ENCODE measurements at places on chromosomes 4 and X.

DNA sequence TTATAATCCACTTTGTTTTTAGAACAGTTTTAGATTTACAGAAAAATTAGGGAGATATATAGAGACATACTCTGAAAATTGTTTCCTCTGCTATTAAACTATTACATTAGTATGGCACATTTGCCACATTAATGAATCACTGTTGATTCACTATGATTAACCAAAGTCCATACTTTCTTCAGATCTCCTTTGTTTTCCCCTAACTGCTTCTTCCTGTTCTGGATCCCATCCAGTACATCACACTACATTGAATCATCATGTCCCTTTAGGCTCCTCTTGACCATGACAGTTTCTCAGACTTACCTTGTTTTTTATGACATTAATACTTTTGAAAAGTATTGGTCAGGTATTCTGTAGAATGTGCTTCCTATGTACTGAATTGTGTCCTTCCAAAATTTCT is 109.2 kb upstream of the EDNRA start:
- H3K4me3 ChIP-seq: no peak overlapping the region
- H3K36me3 ChIP-seq: no peaks in the 10 kb centered on the region
- H3K27ac ChIP-seq: no peak overlapping the region
- DNase-seq: no peak

DNA sequence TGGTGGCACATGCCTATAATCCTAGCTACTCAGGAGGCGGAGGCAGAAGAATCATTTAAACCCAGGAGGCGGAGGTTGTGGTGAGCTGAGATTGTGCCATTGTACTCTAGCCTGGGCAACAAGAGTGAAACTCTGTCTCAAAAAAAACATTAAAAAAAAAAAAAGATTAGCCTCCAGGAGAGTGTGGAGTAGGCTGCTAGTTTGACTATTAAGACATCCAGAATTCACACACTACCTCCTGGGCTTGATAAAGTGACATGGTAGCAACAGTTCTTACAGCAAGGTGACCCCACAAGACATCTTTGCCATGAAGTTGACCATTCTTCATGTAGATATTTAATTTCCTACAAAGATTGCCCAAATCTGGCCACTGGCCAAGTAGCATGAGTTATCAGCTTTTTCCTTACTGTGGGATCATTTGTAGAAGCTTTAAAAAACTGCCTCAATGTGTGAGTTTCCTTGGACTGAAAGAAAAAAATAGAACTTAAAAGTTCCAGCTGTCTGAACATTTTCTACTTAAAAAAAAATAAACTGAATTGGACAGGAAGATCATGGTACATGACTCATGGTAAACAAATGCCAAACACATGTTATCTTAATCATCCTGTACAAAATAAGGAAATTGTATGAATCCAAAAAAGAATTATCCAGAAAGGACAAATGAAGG is 35.3 kb upstream of the SPRY1 start:
- H3K36me3 ChIP-seq: no peaks in the 10 kb centered on the region
- no peaks in the 10 kb centered on the region for H3K4me1 ChIP-seq
- H3K27ac ChIP-seq: no peak overlapping the region
- H3K27me3 ChIP-seq: no peaks in the 10 kb centered on the region
- DNase-seq: peak; percentile 19
- no peak overlapping the region for H3K4me3 ChIP-seq

- H3K36me3 ChIP-seq: no peaks in the 10 kb centered on the region
- no peak overlapping the region for H3K27ac ChIP-seq
- H3K27me3 ChIP-seq: no peaks in the 10 kb centered on the region
- no peaks in the 10 kb centered on the region for H3K4me1 ChIP-seq
Measured at GRCh38 chrX:133723930-133724329, 261.5 kb downstream of the GPC3 start.

DNA sequence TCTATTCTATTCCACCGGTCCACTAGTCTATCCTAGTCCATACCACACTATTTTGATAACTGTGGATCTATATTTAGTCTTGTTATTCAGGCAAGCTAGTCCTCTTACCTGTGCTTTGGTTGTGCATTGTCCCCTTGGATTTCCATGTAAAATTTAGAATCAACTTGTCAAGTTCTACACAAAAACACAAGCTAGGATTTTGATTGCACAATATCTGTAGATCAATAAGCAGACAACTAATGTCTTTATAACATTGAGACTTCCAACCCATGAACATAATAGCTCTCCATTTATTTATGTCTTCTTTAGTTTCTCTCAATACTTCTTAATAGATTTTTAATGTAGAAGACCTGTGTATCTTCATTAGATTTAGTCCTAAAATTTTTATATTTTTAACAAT is 10.2 kb upstream of the BBS12 start:
- no peak overlapping the region for H3K27ac ChIP-seq
- H3K4me1 ChIP-seq: no peaks in the 10 kb centered on the region
- DNase-seq: no peak
- no peaks in the 10 kb centered on the region for H3K36me3 ChIP-seq
- no peaks in the 10 kb centered on the region for H3K27me3 ChIP-seq

DNA sequence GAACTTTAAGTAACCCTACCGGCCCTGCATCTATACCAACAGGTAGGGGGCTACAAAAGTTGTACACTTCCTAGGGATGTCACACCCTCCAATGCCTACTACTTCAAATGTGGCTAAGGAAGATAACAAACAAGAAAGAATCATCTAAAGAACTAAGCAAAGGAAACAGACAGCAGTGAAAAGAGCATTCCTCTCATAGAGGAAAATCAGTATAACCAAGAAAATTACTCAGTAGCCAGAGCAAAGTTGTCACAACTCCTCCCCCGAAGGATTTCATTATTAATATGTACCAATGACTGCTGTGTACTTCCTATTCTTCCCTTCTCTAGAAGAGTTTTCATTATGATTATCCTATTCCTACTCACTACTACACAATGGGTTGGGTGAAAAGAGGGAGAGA is 12.6 kb downstream of the ANKRD17 start:
- DNase-seq: no peak
- H3K36me3 ChIP-seq: no peaks in the 10 kb centered on the region
- no peaks in the 10 kb centered on the region for H3K4me1 ChIP-seq
- H3K4me3 ChIP-seq: no peak overlapping the region
- H3K27ac ChIP-seq: no peak overlapping the region

- no peak for DNase-seq
- H3K4me1 ChIP-seq: no peaks in the 10 kb centered on the region
- no peak overlapping the region for H3K4me3 ChIP-seq
- no peaks in the 10 kb centered on the region for H3K27me3 ChIP-seq
- no peak overlapping the region for H3K27ac ChIP-seq
Measured at GRCh38 chrX:153634236-153634635, 12.8 kb upstream of the DUSP9 start.

DNA sequence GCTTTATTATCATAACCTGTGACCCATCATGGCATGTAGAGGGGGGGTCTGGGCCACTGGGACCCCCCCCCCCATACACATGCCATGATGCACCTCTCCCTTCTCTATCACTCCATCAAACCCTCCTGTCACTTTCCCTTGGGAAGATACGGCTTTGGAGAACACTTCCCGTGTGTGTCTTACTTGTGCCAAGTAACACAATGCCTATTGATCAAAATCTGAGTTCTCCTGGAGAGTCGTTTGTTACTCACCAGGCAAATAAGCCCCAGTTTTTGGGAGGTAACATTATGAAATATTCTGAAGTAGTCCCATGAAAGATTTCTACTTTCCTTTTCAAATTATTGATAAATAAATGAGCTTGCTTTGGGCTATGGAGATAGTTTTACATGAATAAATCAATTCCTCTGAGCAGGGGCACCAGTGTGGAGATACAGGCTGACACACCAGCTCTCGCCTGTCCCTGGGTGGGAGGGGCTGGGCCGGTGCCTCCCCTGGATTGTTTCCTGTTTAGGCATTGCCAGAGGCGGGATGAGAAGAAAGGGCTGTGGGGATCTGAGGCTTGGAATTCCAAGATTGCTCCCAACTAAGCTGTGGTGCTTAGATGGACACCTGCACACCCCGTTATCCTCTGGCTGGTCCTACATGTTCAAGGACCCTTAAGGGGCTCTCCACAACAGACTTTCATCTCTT is 63.2 kb upstream of the WWC2 start:
- no peaks in the 10 kb centered on the region for H3K36me3 ChIP-seq
- no peaks in the 10 kb centered on the region for H3K27me3 ChIP-seq
- H3K27ac ChIP-seq: no peak overlapping the region
- no peaks in the 10 kb centered on the region for H3K4me1 ChIP-seq

DNA sequence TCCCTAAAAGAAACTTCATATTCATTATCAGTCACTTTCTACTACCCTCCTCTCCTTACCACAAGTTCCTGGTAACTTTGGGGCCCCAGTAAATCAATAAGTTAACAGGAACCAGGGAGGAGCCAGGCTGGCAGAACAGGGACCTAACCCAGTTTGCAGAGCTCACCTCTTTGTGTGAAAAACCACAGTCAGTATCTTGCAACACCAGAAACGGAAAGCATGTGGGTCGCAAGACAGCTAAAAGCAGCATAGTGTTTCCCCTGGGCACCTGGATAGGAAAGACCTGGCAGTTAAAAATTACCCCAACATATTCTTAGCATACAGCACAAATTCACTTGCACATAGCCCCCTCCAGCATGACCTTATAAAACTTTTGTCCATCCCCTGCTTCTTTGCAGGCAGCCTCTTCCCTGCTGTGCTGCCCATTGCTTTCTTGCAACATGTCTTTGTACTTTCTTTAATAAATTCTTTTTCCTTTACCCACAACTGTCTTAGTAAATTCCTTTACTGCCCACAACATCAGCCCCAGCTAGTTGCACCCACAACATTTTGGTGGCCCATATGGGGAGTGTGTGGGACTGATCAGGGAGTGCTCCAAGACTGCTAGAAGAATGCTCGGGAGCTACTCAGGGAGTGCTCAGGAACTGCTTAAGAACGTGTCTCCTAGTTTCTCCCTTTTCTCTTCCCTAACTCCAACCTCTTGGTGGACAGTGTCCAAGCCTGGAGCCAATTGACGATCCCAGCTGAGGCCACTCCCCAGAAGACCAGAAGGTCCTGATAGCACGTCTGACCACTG is 83.4 kb downstream of the MSN start:
- H3K27ac ChIP-seq: no peak overlapping the region
- no peak for DNase-seq
- no peaks in the 10 kb centered on the region for H3K27me3 ChIP-seq
- H3K4me3 ChIP-seq: no peak overlapping the region
- no peaks in the 10 kb centered on the region for H3K36me3 ChIP-seq

GRCh38 chrX:118468122-118468521 is 27.5 kb upstream of the DOCK11 start:
- H3K4me3 ChIP-seq: no peak overlapping the region
- no peak for DNase-seq
- H3K27me3 ChIP-seq: no peaks in the 10 kb centered on the region
- no peaks in the 10 kb centered on the region for H3K36me3 ChIP-seq
- no peak overlapping the region for H3K27ac ChIP-seq

- DNase-seq: no peak
- H3K27me3 ChIP-seq: no peaks in the 10 kb centered on the region
- H3K4me1 ChIP-seq: no peaks in the 10 kb centered on the region
- H3K36me3 ChIP-seq: no peaks in the 10 kb centered on the region
- no peak overlapping the region for H3K27ac ChIP-seq
Measured at GRCh38 chr4:114783215-114783595, 184.6 kb downstream of the UGT8 start.

DNA sequence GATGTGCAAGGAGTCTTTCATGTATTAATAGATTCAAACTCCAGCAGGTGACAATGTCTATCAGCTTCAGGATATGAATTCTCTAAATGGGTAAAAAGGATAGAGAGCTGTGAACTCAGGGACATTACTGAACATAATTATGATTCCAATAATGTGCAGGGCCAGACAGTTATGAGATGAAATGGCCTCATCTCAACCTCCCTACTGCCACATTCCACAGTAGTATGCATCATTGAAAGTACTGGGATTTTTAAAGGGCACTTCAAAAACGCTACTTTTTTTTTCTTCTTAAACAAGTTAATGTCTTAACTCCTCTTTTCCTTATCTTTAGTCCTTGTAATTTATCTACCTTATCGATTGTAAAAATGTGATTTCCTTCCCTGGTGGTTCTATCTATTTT is 202.0 kb downstream of the APBB2 start:
- peaks cover 7% of the 10 kb centered on the region for H3K36me3 ChIP-seq
- no peak overlapping the region for H3K27ac ChIP-seq
- H3K4me1 ChIP-seq: peaks cover 10% of the 10 kb centered on the region
- no peak overlapping the region for H3K4me3 ChIP-seq

DNA sequence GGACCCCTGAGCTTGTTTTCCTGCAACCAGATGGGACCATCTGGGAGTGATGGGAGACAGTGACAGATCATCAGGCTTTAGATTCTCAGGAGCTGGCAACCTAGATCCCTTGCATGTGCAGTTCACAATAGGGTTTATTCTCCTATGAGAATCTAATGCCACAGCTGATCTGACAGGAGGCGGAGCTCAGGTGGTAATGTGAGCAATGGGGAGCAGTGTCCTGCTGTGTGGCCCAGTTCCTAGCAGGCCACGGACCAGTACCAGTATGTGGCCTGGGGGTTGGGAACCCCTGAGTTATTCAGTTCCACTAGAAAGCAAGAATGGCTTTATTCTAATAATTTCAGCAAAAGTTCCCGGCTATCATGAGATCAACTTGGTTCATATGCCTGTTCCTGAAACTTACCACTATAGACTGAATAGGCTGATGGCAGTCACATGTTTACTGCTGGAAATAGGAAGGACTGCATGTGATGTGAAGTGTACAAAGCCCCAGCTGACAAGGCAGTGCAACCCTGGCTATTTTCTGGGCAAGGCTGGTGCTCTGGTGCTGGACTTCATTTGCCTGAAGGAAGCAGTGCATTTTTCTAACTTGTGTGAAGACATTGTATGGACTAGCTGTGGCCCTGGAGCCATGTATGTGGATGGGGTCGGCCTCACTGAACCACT is 107.2 kb downstream of the SPRY1 start:
- no peaks in the 10 kb centered on the region for H3K27me3 ChIP-seq
- H3K4me3 ChIP-seq: no peak overlapping the region
- DNase-seq: no peak
- no peaks in the 10 kb centered on the region for H3K36me3 ChIP-seq
- no peak overlapping the region for H3K27ac ChIP-seq

- peaks cover 41% of the 10 kb centered on the region for H3K36me3 ChIP-seq
- H3K4me3 ChIP-seq: no peak overlapping the region
- DNase-seq: no peak
Measured at GRCh38 chr4:7854216-7854615, 85.4 kb downstream of the AFAP1 start.
